ENCODE measurements at places on chromosomes 11 and 22.
A peak's percentile ranks its signal among the peaks of the same experiment; 100 is the strongest.

DNA sequence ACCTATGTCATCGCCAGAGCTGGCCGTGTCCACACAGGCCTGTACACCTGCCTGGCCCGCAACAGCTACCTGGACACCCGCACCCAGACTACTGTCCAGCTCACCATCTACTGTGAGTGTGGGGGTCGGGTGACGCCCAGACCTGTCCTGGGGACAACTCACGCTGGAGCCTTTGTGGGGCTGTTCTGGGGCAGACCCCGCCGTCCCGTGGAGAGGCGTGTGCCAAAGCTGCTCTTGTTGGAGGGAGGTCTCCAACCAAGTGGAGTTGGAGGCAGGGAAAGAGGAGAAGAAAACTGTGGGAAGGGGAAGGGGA is 4.3 kb downstream of the VSIG10L2 start:
- no peak for DNase-seq

- DNase-seq = no peak
Observed at GRCh38 chr22:47197773-47198500, 435.5 kb downstream of the TBC1D22A start.

DNA sequence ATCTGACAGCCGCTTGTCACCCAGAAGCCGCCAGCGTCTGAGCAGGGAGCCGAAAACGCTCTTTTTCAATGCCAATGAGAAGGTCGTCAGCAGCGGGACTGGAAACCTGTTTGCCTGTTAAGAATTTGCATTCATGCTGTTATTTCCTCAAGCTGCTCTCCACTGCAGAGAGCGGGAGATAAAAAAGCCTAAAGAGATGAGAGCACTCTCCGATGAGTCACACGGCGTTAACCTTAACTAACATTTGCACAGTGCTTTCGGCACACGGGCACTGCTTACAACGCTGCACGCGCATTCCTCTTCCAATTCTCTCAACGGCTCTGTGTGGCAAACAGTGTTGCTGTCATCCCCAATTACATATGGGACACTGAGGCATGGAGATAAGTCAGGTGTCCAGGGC is 40.0 kb upstream of the RTL6 start:
- peak; percentile 43 for DNase-seq

DNA sequence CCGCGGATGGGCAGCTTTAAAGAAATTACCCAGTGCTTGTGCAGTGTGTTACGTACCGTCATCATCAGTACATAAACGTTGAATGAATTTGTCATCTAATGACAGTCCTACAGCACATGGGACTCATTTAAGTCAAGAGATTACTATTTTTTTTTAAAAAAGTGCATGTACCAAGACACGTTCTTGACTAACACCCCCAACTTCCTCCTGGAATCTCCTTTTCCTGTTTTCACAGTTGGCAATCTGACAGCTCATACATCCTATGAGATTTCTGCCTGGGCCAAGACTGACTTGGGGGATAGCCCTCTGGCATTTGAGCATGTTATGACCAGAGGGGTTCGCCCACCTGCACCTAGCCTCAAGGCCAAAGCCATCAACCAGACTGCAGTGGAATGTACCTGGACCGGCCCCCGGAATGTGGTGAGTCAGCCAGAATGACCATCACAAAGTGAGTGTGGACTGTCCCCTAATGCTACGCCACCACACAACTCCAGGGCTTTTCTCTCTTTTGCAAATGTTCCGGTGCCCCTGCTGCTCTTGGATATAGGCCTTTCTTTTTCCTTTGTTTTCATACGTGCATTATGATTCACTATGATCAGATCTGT is 162.0 kb upstream of the SORL1-AS1 start:
- no peak for DNase-seq

GRCh38 chr11:2891326-2892214 is 6.0 kb upstream of the CDKN1C start:
- no peak for DNase-seq

- DNase-seq = no peak
Observed at GRCh38 chr11:10459029-10459970, 4.2 kb downstream of the AMPD3 start.

- DNase-seq = no peak
Observed at GRCh38 chr11:65880844-65881421, 1.3 kb downstream of the CTSW start.

- peak; percentile 41 for DNase-seq
Observed at GRCh38 chr11:75351791-75352587, 528 bp upstream of the ARRB1 start.

DNA sequence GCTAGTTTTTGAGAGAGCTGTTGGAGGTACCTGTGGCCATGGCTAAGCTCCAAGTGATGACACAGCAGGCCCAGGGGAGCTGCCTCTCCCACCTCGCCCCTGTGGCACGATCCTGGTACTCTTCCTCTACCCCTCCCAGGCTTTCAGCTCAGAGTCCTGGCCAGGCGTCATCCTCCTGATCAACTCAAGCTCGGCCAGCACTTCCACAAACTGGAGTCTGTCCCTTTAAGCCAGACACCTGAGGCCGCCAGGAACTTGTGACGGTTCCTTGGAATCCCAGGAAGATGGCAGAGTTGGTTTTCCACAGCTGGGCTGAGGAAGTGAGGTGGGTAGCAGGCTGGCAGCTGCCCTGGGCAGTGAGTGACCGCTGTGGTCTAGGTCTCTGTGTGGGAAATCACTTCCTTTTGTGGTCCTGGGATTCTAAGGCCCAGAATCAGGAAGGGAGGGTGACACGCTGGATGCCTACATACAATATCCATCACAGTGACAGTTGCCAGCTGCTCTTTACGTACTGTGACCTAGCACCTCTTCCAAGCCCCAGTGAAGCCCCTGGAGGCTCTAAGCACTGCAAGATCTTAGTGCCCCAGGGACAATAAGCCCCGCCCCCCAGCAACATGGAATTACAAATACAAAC is 3.2 kb upstream of the CST6 start:
- DNase-seq = no peak

GRCh38 chr22:46767249-46767985 is 5.0 kb downstream of the TBC1D22A start:
- DNase-seq = no peak

- DNase-seq = no peak
Observed at GRCh38 chr11:112794331-112794846, 166.8 kb upstream of the NCAM1 start.
